ENCODE measurements at places on chromosomes 1 and 21. TPM values are rescaled to one million over a fixed set of nuclear protein-coding genes. Genes with fewer than 3 reads are reported as not detected.

The CD84 gene
- not detected for total RNA-seq

The OR2T35 gene
- total RNA-seq, result not detected

The EDARADD gene
- 4.7 TPM for total RNA-seq

The IGSF9 gene
- total RNA-seq, result 6.2 TPM

The TNFRSF18 gene
- total RNA-seq, result not detected

The SYT6 gene
- total RNA-seq, result not detected

The MROH9 gene
- not detected for total RNA-seq

The CCDC24 gene
- total RNA-seq, result 9.1 TPM

The SPOCD1 gene
- total RNA-seq, result 6.2 TPM

The AMPD1 gene
- total RNA-seq, result not detected

The DCLRE1B gene
- total RNA-seq, result 10.6 TPM

The KRTAP21-2 gene
- total RNA-seq, result not detected

The GUCA2A gene
- not detected for total RNA-seq

The GJC2 gene
- total RNA-seq, result 0.38 TPM

The CA6 gene
- total RNA-seq, result not detected

The VSIG8 gene
- not detected for total RNA-seq

The DNM3 gene
- total RNA-seq, result 0.47 TPM

The MX1 gene
- total RNA-seq, result 7.4 TPM

The HIVEP3 gene
- total RNA-seq, result 1.7 TPM

The ELAPOR1 gene
- not detected for total RNA-seq

The TINAGL1 gene
- total RNA-seq, result 539 TPM

The PSMG1 gene
- 135 TPM for total RNA-seq

The LAPTM5 gene
- total RNA-seq, result 0.42 TPM

The RNU1-1 gene
- total RNA-seq, result under 0.01 TPM

The ATP5IF1 gene
- total RNA-seq, result 312 TPM

The TAS1R1 gene
- total RNA-seq, result not detected

The PPIAL4G gene
- total RNA-seq, result not detected

The ELAVL4 gene
- total RNA-seq, result not detected

The FCRL6 gene
- total RNA-seq, result not detected

The NAV1 gene
- total RNA-seq, result 40.2 TPM

The LCE2A gene
- total RNA-seq, result not detected

The THEM5 gene
- total RNA-seq, result not detected

The GNAT2 gene
- not detected for total RNA-seq

The IGSF3 gene
- total RNA-seq, result 33.9 TPM

All from hair follicular keratinocyte (primary cell).